ENCODE measurements at places on chromosomes 12 and 14.

DNA sequence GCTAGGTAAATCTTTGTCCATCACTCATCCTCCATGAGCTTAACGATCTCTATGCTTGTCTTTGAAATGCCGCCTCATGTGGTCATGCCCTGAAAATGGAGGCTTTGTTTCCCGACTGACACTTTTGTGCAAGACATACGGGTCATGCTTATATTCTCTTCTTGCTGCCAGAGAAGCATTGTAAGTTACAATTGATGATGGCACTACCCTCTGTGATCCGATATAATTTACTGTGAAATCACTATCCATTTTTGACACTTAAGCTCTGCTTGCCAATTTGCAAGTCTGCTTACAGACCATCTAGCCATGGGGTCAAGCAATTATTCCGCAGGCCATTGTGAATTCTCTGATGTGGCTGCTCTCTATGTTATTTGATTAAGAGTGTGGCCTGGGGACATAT is 650.0 kb downstream of the FLRT2 start:
- no peak for DNase-seq

- DNase-seq = no peak
Observed at GRCh38 chr12:111841236-111841749, 735 bp upstream of the MAPKAPK5 start.

GRCh38 chr14:105605464-105606304 is 79.3 kb downstream of the TMEM121 start:
- peak; percentile 20 for DNase-seq

DNA sequence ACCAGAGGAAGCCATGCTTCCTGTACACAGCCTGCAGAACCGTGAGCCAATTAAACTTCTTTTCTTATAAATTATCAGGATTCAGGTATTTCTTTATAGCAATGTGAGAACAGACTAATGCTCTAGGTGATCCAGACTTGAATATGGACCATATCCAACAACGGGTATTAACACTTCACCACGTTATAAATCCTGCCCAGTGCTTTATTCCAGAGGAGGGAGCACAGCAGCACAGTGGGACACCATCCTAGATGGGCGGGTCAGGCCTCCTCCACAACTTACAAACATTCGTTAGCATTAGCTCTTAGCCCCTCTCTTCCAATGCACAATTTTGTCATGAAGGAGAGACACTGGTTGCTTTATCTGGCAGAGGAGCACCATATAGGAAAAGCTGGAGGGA is 66.0 kb downstream of the TMCC3 start:
- peak; percentile 25 for DNase-seq

DNA sequence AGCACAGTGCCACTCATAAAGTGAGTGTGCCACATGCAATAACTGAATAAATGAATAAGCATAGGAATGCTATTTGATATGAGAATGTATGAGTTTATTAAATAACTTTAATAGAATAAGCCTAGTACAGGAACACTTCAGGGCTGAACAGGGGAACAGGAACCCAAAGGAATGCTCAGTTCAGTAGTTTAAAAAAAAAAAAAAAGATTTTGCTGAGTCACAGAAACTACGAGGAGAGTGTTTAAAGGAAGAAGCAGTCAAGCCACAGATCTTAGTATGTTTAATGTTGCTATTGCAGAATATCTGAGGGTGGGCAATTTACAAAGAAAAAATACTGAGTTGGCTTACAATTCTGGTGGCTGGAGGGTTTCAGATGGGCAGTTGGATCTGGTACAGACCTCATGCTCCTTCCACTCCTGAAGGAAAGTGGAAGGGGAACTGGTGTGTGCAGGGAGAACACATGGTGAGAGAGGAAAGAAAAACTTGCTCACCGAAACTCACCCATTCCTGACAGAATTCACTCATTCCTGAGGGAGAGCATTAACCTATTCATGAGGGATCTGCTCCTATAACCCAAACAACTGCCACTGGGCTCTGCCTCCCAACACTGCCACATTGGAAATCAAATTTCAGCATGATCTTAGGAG is 880.3 kb upstream of the MGAT4C start:
- DNase-seq = no peak

DNA sequence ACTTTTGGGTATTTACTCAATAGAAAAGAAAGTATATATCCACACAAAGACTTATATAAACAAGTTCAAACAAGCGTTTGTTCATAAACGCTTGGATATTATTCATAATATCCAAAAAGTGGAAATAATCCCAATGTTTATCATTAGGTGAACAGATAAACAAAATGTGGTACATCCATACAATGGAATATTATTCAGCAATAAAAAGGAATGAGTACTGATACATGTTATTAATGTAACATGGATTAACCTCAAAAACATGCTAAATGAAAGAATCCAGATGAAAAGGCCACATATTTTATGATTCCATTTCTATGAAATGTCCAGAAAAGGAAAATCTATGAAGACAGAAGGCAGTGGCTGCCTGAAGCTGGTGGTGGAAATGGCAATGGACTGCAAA is 16.8 kb upstream of the MYH7 start:
- DNase-seq = no peak

- no peak for DNase-seq
Observed at GRCh38 chr14:92939699-92940098, 16.7 kb downstream of the CHGA start.

GRCh38 chr12:109863847-109864712 is 16.3 kb downstream of the GLTP start:
- no peak for DNase-seq

- DNase-seq = no peak
Observed at GRCh38 chr14:67719866-67720265, 18.2 kb downstream of the RDH12 start.

DNA sequence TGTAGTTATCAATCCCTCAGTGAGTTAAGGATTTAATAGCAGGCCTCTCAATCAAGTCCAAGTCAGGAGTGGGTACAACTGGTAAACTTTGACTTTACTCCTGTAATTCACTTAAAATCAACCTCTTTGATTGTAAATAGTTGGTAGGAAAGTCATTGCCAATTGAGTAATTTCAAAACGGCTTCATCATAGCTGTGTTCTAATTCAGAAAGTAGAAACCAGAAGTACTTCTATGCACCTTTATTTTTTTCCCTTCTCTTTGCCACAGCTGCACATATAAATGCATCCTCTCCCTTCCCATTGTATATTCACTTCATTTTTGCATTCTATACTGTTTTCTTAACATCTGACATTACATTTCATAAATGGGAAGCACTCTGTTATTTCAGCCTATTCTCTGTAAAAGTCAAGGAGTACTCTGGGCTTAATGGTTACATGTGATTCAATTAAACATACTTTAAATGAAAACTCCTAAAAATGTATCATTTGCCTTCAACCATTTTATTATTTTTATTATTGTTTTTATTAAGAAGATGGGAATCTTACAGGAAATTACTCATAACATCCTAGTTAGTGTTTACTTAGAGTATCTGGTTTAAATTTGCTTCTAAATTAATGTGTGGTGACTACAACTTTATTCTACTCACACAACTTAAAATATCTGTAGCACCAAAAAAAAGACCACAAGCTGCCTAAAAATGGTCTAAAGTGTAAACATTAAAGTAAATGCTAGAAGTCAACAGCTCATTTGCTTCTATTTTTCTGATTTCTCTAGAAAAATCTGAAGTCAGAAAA is 171.2 kb downstream of the CEP128 start:
- DNase-seq = no peak

DNA sequence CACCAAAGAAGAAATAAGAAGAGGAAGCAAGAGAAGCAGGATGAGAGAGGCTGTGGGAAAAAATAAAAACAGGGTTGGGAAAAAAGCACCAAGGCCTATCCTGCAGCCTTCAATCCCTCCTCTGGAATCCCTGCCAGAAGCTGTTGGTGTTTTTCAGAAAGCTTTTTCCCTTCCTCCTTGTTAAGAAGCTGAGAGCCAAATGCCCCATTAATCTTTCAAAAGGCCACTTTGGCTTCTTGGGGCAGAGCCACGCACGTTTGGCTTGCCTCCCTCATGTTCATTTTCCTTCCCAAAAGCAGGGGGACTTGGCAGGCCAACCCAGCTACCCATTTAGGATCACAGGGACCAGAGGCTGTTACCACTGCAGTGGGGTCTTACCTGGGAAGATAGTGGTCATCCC is 365.3 kb downstream of the NUAK1 start:
- DNase-seq = peak; percentile 42

DNA sequence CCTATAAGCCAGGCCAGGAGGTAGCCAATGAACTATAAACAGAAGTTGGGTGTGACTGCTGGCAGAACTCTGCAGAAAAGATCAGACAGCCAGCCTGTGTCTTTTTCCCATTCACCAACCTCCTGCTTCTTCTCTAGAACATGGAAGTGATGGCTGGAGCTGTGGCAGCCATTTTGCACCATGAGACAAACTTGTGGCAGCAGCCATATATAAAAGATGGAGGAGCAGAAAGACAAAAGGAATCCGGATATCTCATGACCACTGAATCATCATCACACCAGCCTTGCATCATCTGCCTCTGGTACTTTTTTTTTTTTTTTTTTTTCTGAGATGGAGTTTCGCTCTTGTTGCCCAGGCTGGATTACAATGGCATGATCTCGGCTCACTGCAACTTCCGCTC is 8.7 kb downstream of the BEGAIN start:
- no peak for DNase-seq

- no peak for DNase-seq
Observed at GRCh38 chr12:98698603-98699463, 53.7 kb downstream of the APAF1 start.
